ENCODE measurements at places on chromosomes 5 and 9. TPM values are rescaled to one million over a fixed set of nuclear protein-coding genes. Genes with fewer than 3 reads are reported as not detected.

Gene PNPLA7
- 9.8 TPM for total RNA-seq

DNA sequence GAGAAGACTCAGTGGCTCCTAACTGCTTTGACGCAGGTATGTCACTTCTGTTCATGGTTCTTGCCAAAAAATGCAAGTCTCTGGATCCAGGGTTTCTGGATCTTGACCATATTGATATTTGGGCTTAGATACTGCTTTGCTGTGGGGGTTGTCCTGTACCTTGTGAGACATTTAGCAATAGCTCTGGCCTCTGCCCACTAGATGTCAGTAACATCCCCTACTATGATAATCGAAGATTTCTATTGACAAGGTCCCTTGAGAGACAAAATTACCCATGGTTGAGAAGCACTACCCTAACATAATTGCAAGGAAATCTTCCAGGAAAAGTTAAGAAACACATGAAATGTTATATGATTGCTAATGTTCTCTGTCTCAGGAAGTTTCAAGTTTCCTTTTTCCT lies 285.4 kb downstream of the TMEM232 start:
- no peak for DNase-seq

- no peak for DNase-seq
These were observed 9.0 kb upstream of the KIF2A start for GRCh38 chr5:62296998-62297397.

DNA sequence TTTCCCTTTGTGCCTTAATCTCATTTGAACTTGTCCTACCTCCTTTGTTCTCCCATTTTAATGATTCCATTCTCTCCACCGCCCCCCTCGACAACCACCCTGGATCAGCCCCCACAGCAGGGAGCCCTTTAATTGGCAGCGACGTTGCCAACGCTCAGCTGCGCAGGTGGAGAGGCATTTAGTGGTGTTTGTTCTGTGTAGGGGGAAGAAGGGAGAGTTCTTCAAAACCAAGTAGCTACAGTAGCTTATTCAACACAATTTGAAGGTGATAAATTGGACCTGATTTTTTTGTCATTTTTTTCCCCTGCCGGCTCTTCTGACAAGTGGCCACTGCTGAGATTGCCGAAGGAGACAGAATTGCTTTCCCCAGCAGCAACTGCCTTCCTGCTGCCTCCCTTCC lies 499.1 kb downstream of the CDK5RAP2 start:
- DNase-seq: no peak

- DNase-seq: no peak
These were observed 183.5 kb downstream of the RFX3 start for GRCh38 chr9:3342159-3342777.

Gene PRELID2
- total RNA-seq: 33.2 TPM

Gene C9orf50
- total RNA-seq: not detected

DNA sequence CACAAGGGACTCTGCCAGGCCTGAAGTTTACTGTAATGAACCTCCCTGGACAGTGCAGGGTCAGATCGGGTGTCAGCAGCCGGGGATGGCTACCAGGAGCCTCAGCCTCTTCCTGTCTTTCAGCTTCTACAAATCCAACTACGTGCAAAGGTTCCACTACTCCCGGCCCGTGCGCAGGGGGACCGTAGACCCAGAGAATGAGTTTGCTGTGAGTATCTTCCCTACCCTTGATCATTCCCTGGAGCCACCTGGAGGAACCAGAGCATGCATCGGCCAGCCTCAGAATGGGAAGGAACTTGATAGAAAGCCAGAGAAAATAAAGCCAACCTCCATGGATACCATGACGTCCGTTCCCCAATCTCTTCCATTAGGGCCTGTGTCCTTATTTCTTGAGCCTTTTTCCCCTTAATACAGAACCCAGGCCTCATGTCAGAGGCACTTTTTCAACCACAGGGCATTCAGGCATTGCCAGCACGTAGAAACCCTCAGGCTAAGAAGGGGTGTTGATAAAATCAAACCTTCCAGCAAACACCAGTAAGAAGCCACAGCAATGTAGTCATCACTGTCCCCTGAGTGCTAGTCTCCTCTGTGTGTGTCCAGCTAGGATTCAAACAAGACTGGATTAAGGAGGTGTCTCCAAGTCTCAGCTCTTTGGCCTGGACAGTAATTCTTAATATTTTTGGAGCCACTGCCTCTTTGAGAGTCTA lies 49.0 kb upstream of the FOXI1 start:
- DNase-seq: no peak

Gene RIOK2
- 18.3 TPM for total RNA-seq

DNA sequence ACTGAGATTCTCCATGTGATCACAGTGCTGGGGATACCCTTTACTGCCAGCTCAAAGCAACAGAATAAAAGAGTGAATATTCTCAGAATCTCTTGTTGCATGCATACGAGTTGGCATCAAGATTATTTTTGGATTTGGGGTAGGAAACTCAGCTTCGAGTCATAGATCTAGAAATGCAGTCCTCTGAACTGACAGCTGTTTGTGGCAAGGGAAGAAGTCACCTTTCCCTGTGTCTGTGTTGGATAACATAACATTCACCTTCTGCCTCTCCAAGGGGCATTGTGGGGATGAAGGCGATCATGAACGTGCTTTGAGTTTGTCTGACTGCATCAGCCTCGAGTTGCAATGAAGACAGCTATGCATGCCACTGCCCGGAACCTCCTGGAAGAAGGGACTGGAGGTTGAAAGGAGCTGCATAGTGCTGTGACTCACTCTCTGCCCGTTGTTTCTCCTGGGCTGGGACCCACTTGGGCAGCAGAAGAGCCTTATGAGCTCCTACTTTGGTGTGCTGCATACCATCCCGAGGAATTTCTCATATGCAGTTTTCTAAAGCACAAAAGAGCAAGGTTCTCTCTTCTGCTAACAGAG lies 231.7 kb downstream of the ARHGAP26 start:
- DNase-seq: no peak

DNA sequence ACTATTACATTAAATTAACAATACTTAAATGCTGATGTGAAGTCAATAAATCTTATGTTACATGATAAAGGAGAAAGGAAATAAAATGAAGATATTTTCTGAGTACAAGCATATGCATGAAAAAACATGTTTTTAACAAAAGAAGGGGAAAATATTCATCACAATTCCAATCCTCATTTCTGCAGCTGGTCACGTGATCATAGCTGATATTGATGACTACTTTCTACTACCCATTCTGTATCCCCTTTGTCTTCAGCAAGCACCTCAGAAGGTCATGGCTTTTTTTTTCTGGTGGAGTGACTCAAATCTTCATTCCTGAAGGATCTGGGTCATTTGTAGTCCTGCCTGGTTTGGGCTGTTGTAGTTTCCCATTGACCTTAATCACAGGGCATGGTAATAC lies 90.9 kb downstream of the CDO1 start:
- DNase-seq: no peak

Gene SURF2
- 13.2 TPM for total RNA-seq

- no peak for DNase-seq
These were observed 34.8 kb downstream of the ITGA2 start for GRCh38 chr5:53023969-53024368.

DNA sequence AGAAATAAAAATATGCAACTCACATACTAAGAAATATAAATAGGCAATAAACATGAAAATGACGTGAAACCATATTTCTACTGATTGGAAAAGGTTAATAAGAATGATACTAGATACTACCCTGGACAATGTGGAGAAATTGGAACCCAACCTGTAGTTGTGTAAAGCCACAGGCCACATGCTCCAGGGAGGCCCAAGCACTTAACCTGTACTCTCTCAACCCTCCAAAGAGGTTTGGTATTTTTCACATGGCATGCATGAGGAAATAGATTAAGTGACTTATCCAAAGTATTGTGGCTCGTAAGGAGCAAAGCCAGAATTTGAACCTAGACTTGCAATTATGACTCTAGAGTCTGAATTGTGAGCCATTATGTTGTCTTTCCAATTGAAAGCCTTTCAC lies 13.4 kb downstream of the LIFR start:
- no peak for DNase-seq

DNA sequence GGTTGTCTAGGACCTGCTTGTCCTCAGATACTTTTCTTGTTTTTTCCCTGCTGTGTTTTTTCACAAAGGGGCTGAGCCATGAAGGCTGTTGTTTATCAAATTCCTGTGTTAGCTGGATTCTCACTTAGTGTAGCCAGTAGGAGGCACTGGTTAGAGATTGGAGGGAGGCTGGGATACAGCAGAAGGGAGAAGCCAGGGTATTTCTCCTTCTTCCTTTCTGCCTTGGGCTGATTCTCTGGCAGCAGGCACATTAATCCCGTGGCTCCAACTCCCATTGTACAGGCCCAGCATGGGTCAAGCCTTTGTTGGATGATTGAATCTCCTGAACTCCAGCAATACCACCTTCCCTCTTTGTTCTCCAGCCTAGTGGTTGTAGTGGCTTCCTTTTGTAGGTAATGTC lies 46.4 kb upstream of the FAM170A start:
- DNase-seq: no peak
